ENCODE measurements at places on chromosomes 13 and 19. TPM values are rescaled to one million over a fixed set of nuclear protein-coding genes. Genes with fewer than 3 reads are reported as not detected.

LILRA1 gene
- not detected for total RNA-seq

CABP5 gene
- not detected for total RNA-seq

POLRMT gene
- total RNA-seq: 17.2 TPM

ZNF440 gene
- total RNA-seq: 6.9 TPM

ZNF433 gene
- 5.1 TPM for total RNA-seq

MYO1F gene
- 0.17 TPM for total RNA-seq
